ENCODE measurements at places on chromosomes 4 and X. TPM values are rescaled to one million over a fixed set of nuclear protein-coding genes. Genes with fewer than 3 reads are reported as not detected.

DNA sequence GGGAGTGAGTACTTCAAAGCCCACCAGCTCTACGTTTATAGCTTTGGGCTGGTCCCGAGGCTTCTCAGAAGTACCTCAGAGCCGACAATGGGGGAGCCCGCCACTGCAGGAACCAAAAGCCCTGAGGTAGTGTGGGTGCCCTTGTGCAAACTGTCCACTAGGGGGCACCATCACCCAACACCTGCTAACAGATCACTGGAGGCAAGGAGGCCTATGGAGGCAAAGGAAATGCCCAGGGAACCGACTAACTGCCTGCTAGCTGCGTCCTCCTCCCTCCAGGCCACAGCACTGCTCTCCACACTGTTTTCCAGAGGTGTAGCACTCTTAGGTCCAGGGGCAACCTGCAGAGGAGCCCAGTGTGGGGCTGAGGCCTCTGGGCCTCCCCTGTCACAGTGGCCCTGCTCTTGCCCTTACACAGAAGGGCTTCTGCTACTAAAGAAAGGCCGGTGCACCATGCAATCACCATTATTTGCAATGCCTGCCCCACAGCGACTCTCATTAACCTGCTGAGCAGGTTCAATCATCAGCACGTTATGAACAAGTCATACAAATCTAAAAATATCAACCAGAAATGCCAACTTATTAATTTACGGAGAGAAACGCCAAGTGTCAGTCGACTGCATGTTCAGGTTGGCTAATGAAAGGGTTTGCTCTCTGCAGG, 159.1 kb downstream of the NSUN7 start:
- H3K4me1 ChIP-seq: peaks cover 31% of the 10 kb centered on the region
- H3K4me3 ChIP-seq: no peak overlapping the region
- H3K27me3 ChIP-seq: no peaks in the 10 kb centered on the region
- peak overlapping the region; percentile 93 for H3K27ac ChIP-seq
- peaks cover 4% of the 10 kb centered on the region for H3K36me3 ChIP-seq
- DNase-seq: peak; percentile 82

GRCh38 chr4:21901281-21901680, 47.3 kb downstream of the KCNIP4 start:
- no peak overlapping the region for H3K27ac ChIP-seq
- H3K36me3 ChIP-seq: no peaks in the 10 kb centered on the region
- no peaks in the 10 kb centered on the region for H3K4me1 ChIP-seq
- DNase-seq: no peak

GRCh38 chrX:134600714-134601113, 57.6 kb downstream of the PLAC1 start:
- H3K4me3 ChIP-seq: no peak overlapping the region
- no peak overlapping the region for H3K27ac ChIP-seq
- H3K27me3 ChIP-seq: peaks cover 14% of the 10 kb centered on the region
- DNase-seq: no peak

GRCh38 chrX:136271300-136271699, 20.1 kb upstream of the MAP7D3 start:
- H3K27me3 ChIP-seq: no peaks in the 10 kb centered on the region
- no peak overlapping the region for H3K27ac ChIP-seq
- DNase-seq: no peak
- no peak overlapping the region for H3K4me3 ChIP-seq
- no peaks in the 10 kb centered on the region for H3K36me3 ChIP-seq
- peaks cover 3% of the 10 kb centered on the region for H3K4me1 ChIP-seq

- no peak overlapping the region for H3K4me3 ChIP-seq
- no peaks in the 10 kb centered on the region for H3K4me1 ChIP-seq
- no peak overlapping the region for H3K27ac ChIP-seq
- peaks cover 7% of the 10 kb centered on the region for H3K27me3 ChIP-seq
- no peaks in the 10 kb centered on the region for H3K36me3 ChIP-seq
- DNase-seq: no peak
Observed at GRCh38 chr4:71607109-71607508, 176.8 kb downstream of the GC start.

DNA sequence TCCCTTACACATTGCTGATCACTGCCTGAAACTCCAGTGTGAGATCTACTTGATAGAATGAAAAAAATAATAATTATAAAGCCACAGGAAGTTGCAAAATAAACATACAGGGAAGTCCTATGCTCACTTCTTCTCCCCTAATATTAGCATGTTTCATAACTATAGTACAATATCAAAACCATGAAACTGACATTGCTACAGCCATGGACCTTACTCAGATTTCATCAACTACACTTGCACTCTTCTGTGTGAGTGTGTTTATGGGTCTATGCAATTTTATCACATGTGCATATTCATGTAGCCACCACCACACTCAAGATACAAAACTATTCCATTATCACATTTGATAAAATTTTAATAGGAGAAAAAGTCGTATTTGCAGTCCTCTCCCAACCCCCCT, 57.3 kb downstream of the SPINK2 start:
- peaks cover 14% of the 10 kb centered on the region for H3K4me1 ChIP-seq
- H3K27ac ChIP-seq: no peak overlapping the region
- H3K4me3 ChIP-seq: no peak overlapping the region
- H3K27me3 ChIP-seq: no peaks in the 10 kb centered on the region
- DNase-seq: no peak

GRCh38 chr4:98663226-98664006, 5.0 kb upstream of the TSPAN5 start:
- DNase-seq: peak; percentile 90
- H3K36me3 ChIP-seq: no peaks in the 10 kb centered on the region
- H3K27ac ChIP-seq: peak overlapping the region; percentile 95
- no peaks in the 10 kb centered on the region for H3K27me3 ChIP-seq
- peaks cover 54% of the 10 kb centered on the region for H3K4me1 ChIP-seq

DNA sequence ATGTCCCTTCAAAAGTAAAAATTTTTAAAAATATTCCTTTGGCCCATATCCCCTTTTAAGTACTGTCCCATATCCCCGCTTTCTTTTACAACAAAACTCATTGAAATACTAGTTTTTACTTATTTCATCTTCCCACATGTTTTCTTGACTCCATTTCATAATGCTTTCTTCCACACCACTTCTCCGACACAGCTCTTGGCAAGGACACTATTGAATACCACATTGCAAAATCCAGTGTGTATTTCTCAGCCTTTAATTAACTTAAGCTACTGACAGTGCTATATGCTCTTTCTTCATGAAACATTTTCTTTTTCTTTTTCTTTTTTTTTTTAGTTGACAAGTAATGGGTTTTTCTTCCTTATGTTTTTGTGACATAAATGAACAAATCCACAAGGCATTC, 28.8 kb downstream of the PRDM8 start:
- H3K4me1 ChIP-seq: no peaks in the 10 kb centered on the region
- H3K27ac ChIP-seq: no peak overlapping the region
- no peak for DNase-seq
- no peak overlapping the region for H3K4me3 ChIP-seq
- H3K27me3 ChIP-seq: peaks cover 11% of the 10 kb centered on the region

- peaks cover 13% of the 10 kb centered on the region for H3K27me3 ChIP-seq
- no peak for DNase-seq
- H3K4me1 ChIP-seq: no peaks in the 10 kb centered on the region
- H3K36me3 ChIP-seq: no peaks in the 10 kb centered on the region
Observed at GRCh38 chr4:186717556-186717955, 6.1 kb downstream of the FAT1 start.

- peaks cover 25% of the 10 kb centered on the region for H3K4me1 ChIP-seq
- DNase-seq: no peak
- H3K27ac ChIP-seq: peak overlapping the region; percentile 85
- peak overlapping the region; percentile 89 for H3K4me3 ChIP-seq
- H3K36me3 ChIP-seq: no peaks in the 10 kb centered on the region
Observed at GRCh38 chrX:64395568-64395929, 297 bp upstream of the MTMR8 start.

DNA sequence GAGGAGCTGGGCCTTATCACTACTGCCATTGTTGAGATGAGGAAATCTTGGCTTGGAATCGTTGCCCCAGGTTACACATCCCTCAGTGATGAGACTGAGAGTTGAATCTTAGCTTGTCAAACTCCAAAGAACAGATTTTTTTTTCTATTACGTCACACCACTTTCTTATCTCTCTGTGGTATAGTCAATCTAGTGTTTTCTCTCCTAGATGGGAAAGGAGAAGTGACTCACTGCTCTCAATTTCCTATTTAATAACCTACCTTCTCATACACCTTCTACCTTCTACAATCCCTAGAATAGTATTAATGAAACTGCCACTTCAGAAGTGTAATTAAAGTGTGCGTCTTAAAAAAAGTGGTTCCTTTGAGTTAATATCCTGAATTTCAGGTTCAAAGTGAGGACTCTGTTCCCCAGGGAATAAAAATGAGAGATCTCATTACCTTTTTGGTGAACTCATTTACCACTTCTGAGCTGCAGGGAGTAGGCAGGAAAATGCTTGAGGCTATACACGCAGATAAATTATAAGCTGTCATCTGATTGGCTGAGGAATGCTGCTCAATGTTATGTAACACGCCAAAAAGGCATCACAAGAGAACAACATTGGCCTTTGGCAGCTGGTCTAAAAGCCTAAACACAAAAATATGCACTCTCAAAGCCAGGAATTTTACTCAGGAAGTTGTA, 59.3 kb downstream of the MAD2L1 start:
- no peak overlapping the region for H3K27ac ChIP-seq
- H3K4me3 ChIP-seq: no peak overlapping the region
- H3K36me3 ChIP-seq: no peaks in the 10 kb centered on the region
- peaks cover 8% of the 10 kb centered on the region for H3K27me3 ChIP-seq
- H3K4me1 ChIP-seq: no peaks in the 10 kb centered on the region

GRCh38 chrX:10048076-10048475, 80.9 kb downstream of the CLDN34 start:
- no peak overlapping the region for H3K4me3 ChIP-seq
- H3K27me3 ChIP-seq: no peaks in the 10 kb centered on the region
- H3K4me1 ChIP-seq: peaks cover 13% of the 10 kb centered on the region
- no peaks in the 10 kb centered on the region for H3K36me3 ChIP-seq

GRCh38 chr4:83221897-83222441, 62.6 kb downstream of the COQ2 start:
- no peaks in the 10 kb centered on the region for H3K36me3 ChIP-seq
- no peak overlapping the region for H3K27ac ChIP-seq
- DNase-seq: no peak
- H3K27me3 ChIP-seq: no peaks in the 10 kb centered on the region

The S100G gene
- total RNA-seq: not detected

The NSD2 gene
- total RNA-seq: 219 TPM

The ZAR1 gene
- not detected for total RNA-seq

The EDA gene
- total RNA-seq: 0.49 TPM

The ITIH6 gene
- not detected for total RNA-seq

The MAGEE2 gene
- not detected for total RNA-seq

Data from activated CD8-positive, alpha-beta T cell treated with anti-CD3 and anti-CD28 coated beads for 36 hours (primary cell).